Chondrocyte (in vitro differentiated cells): ENCODE measurements at places on chromosomes 12 and 14. TPM values are rescaled to one million over a fixed set of nuclear protein-coding genes. Genes with fewer than 3 reads are reported as not detected.

Gene MYF6
- not detected in 3 replicates for total RNA-seq

Gene TPPP2
- total RNA-seq = not detected in 3 replicates

Gene RDH12
- total RNA-seq = not detected in 3 replicates

Gene TEX52
- total RNA-seq = not detected in 3 replicates

DNA sequence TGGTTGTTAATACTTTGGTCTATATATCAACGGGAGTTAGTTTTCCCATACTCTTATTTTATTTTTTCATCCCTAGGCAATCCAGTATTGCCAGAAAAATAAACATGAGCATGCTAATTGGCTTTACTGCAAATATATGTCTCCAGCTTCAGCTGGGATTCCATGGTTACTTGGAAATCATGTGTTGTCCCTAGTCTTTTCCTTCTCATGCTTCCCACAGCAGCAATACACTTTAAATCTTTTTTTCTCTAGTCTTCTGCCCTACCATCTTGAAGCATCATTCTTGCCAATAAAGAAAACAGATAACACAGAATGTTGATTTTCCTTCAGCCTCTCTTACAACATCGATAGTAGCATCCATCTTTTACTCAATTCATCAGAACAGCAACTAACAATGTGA, 60.2 kb downstream of the SLC2A13 start:
- no peak overlapping the region for H3K27ac ChIP-seq
- no peaks in the 10 kb centered on the region for H3K27me3 ChIP-seq
- H3K4me1 ChIP-seq = no peaks in the 10 kb centered on the region
- DNase-seq = no peak
- no peak overlapping the region for H3K4me3 ChIP-seq

- H3K36me3 ChIP-seq = no peaks in the 10 kb centered on the region
- no peak overlapping the region for H3K27ac ChIP-seq
- no peak overlapping the region for H3K4me3 ChIP-seq
- no peaks in the 10 kb centered on the region for H3K4me1 ChIP-seq
- DNase-seq = no peak
These were observed 28.1 kb upstream of the SINHCAF start for GRCh38 chr12:31353750-31354708.

DNA sequence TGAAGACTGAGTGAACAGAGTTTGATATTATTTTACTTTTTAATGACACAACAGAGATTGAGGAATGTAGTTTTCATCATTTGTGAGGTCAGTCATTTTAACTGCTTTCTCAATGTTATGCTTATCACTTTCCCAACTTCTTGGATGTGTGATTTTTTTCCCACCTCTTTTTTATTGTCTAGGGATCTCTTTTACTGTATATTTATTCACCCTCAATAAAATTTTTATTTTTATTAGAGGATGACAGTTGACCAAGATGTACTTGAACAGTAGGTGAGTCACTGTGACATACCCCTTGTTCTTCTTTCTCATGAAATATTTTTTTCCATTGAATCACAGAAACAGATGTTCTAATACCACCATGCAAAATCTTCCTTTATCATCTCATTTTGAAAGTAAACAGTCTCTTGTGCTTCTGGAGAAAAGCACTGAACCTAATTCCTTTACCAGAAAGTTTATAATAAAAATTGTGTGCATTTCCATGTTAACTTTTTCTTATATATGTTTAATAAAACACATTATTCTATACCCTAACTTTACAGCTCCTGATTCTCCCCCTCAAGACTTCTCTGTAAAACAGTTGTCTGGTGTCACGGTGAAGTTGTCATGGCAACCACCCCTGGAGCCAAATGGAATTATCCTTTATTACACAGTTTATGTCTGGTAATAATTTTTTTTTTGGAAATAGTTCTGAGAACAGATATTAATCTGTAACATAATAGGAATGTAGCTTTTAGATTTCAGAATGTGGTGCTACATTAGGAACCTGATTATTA, 65.9 kb downstream of the PTPRQ start:
- no peaks in the 10 kb centered on the region for H3K36me3 ChIP-seq
- peak overlapping the region; percentile 78 for H3K27ac ChIP-seq
- no peak for DNase-seq
- H3K4me1 ChIP-seq = peaks cover 31% of the 10 kb centered on the region
- H3K4me3 ChIP-seq = no peak overlapping the region

GRCh38 chr12:87988534-87988933, 40.7 kb downstream of the C12orf50 start:
- peaks cover 5% of the 10 kb centered on the region for H3K27me3 ChIP-seq
- H3K4me1 ChIP-seq = no peaks in the 10 kb centered on the region
- no peak for DNase-seq

DNA sequence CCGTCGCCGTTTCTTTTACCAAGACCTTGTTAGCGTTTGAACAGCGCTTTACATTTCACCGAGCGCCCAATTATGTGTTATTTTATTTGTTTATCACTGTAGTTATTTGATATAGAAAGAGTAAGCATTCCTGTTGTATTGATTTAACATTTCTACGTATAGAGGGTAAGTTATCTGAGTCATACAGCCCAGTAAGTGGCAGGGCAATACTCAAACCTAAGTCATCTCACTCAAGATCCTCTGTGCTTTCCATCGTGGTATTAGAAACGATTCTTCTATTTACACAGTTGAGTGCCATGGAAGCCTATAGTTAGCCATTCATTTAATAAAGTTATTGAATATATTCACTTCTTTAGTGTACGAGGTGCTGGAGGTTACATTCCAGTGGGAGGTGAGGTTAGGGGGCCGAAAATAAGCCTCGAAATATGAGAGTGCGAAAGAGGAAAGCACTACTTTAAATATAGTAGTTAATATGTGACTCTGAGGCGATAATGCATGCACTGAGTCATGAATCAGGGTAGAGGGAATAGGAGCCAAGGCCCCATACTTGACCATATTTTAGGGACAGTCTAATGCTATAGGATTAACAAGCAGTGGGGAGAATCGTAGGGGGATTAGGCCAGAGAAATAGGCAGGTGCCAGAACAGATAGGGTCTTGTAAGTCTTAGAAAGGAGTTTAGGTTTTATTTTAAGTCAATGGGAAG, 629 bp downstream of the RAD51AP1 start:
- no peaks in the 10 kb centered on the region for H3K36me3 ChIP-seq
- peak overlapping the region; percentile 98 for H3K27ac ChIP-seq
- no peak for DNase-seq
- peak overlapping the region; percentile 99 for H3K4me3 ChIP-seq
- peaks cover 34% of the 10 kb centered on the region for H3K4me1 ChIP-seq
